Astrocyte (in vitro differentiated cells and primary cell): ENCODE measurements at places on chromosomes 5 and 9. TPM values are rescaled to one million over a fixed set of nuclear protein-coding genes. Genes with fewer than 3 reads are reported as not detected.

DNA sequence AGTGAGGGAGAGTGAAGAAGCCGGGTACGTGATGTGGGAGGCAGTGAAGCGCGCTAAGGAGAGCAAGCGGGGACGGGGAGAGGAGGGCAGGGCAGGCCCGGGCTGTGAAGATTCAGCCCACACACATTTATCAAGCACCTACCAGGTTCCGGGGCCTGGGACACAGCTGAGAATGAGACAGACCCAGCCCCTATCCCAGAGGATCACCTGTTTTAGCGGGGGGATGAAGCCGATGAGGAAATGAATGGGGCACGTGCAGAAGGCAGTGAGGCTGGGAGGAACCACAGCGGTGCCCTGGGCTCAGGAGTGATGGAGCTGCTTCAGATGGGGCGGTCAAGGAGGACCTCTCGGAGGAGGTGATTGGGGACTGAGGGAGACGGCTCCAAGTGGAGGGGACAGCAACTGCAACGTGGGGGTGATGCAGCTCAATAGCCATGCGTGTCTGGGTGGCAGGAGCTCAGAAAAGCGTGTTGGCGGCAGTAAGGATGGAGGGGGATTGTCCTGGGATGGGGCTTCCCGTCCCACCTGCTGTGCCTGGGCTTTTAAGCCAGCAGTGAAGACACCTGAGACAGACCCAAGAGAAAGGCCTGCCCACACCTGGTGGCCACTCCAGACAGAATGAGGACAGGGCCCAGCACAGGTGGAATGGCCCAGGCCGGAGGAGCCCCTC is 77.5 kb upstream of the UNC5A start:
- H3K27ac ChIP-seq = no peak overlapping the region
- H3K4me1 ChIP-seq = no peaks in the 10 kb centered on the region
- H3K36me3 ChIP-seq = no peaks in the 10 kb centered on the region
- peaks cover 19% of the 10 kb centered on the region for H3K27me3 ChIP-seq

Gene CARTPT
- total RNA-seq = not detected in 2 replicates

GRCh38 chr5:123610209-123610608 is 98.2 kb downstream of the CSNK1G3 start:
- no peak for DNase-seq
- H3K27ac ChIP-seq = no peak overlapping the region
- no peaks in the 10 kb centered on the region for H3K4me1 ChIP-seq
- no peaks in the 10 kb centered on the region for H3K27me3 ChIP-seq

GRCh38 chr9:124140941-124141568 is 116.7 kb upstream of the NEK6 start:
- H3K4me3 ChIP-seq = no peak overlapping the region
- H3K36me3 ChIP-seq = no peaks in the 10 kb centered on the region
- DNase-seq = peak; percentile 56
- peaks cover 15% of the 10 kb centered on the region for H3K4me1 ChIP-seq

DNA sequence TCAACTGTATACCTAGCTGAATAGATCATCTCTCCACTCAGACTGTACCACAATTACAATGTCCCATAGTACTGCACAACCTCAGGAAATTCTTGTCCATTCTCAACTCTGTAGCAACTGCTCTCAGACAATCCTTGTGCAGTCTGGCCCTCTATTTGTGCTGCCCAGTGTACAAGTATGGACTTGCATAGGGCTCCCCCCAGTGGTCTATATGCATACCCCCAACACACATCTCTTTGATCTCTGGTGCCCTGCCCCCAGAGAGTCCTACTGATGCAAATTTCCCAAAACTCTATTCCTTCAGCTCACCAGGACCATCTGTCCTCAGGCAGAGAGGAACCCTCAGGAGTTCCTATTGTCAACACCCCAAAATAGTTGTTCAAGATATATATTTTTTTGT is 205.3 kb downstream of the SLCO4C1 start:
- no peak overlapping the region for H3K27ac ChIP-seq
- DNase-seq = no peak
- H3K4me1 ChIP-seq = no peaks in the 10 kb centered on the region
- H3K4me3 ChIP-seq = no peak overlapping the region

DNA sequence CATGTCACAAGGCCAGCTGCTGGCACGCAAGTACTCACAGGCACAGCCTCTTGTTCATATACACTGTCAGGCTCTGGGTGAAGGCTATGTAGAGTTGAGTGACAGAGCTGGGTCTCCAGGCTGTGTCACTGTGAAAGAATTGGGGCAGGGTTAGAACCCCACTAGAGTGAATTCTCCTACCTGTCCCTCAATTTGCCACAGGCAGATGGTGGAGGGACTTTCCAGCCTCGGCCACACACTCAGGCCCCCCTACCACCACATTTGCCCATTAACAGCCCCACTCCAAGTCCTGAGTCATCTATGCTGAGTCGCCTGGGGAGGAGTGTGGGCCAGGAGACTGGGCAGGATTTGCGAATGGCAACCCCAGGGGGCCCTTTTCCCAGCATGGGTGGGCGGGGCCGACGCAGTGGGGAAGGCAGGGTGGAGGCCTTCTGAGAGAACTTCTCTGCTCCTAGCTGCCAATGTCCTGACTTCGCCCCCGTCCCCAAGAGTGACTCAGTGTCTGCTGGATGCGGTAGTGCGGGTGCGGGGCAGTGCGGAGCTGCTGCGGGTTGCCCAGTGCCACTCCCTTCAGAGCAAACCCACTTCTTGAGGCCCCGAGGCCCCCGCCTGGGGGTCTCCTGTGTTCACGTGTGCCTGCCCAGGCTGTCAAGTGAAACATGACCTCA is 50.3 kb upstream of the PSD2 start:
- no peaks in the 10 kb centered on the region for H3K27me3 ChIP-seq
- DNase-seq = peak; percentile 85
- H3K36me3 ChIP-seq = no peaks in the 10 kb centered on the region
- peak overlapping the region; percentile 84 for H3K27ac ChIP-seq
- peaks cover 60% of the 10 kb centered on the region for H3K4me1 ChIP-seq
- H3K4me3 ChIP-seq = peak overlapping the region; percentile 23

GRCh38 chr5:55030220-55030619 is 6.2 kb downstream of the GZMK start:
- peaks cover 5% of the 10 kb centered on the region for H3K27me3 ChIP-seq
- peaks cover 3% of the 10 kb centered on the region for H3K4me1 ChIP-seq
- H3K27ac ChIP-seq = no peak overlapping the region
- DNase-seq = no peak
- H3K4me3 ChIP-seq = no peak overlapping the region

Gene OR1Q1
- not detected in 2 replicates for total RNA-seq

GRCh38 chr5:41764650-41765049 is 105.6 kb downstream of the OXCT1 start:
- H3K27me3 ChIP-seq = no peaks in the 10 kb centered on the region
- H3K4me1 ChIP-seq = peaks cover 11% of the 10 kb centered on the region
- no peak overlapping the region for H3K4me3 ChIP-seq
- peaks cover 3% of the 10 kb centered on the region for H3K36me3 ChIP-seq

- no peak overlapping the region for H3K4me3 ChIP-seq
- H3K27me3 ChIP-seq = no peaks in the 10 kb centered on the region
- no peak overlapping the region for H3K27ac ChIP-seq
- no peak for DNase-seq
- no peaks in the 10 kb centered on the region for H3K36me3 ChIP-seq
These were observed 259.8 kb downstream of the ANXA1 start for GRCh38 chr9:73411494-73411893.
